ENCODE measurements at places on chromosomes 5 and 9.

- peak; percentile 94 for DNase-seq
Observed at GRCh38 chr5:178476972-178477754, 113.0 kb downstream of the COL23A1 start.

GRCh38 chr9:14497476-14497875, 183.5 kb upstream of the NFIB start:
- no peak for DNase-seq

DNA sequence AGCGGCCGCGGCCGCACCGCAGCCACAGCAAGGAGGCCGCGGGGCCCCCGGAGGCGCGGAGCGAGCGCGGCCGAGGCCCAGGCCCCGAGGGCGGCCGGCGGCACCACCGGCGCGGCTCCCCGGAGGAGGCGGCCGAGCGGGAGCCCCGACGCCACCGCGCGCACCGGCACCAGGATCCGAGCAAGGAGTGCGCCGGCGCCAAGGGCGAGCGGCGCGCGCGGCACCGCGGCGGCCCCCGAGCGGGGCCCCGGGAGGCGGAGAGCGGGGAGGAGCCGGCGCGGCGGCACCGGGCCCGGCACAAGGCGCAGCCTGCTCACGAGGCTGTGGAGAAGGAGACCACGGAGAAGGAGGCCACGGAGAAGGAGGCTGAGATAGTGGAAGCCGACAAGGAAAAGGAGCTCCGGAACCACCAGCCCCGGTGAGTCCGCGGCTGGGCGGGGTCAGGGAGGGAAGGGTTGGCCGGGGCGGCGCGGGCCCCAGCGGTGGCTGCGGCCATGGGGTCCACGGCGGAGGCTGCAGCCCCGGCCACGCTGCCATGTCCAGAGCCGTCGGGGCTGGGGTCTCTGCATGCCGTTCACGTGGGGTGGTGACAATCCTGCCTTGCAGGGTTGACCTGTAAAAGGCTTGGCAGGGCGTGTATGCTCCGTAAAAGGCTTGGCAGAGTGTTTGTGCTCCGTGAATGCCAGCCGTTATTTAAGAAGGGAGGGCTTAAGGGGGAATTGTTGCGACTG, 146.0 kb downstream of the CACNA1B start:
- no peak for DNase-seq

DNA sequence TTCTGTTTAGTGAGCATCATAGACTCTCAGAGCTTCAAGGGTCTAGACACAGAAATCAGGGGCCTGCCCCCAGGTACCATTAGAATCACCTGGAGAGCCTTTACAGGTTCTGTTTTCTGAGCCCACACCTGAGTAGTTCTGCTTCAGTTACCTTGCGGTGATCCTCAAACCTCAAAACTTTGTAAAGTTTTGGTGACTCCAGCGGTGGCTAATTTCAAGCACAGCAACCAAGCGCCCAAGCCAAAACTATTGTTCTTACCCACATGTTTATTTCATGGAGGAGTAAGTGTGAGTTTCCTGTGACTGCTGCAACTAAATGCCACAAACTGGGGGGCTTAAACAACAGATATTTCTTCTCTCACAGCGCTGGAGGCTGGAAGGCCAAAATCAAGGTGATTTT, 108.9 kb downstream of the FOXD1 start:
- DNase-seq = no peak

DNA sequence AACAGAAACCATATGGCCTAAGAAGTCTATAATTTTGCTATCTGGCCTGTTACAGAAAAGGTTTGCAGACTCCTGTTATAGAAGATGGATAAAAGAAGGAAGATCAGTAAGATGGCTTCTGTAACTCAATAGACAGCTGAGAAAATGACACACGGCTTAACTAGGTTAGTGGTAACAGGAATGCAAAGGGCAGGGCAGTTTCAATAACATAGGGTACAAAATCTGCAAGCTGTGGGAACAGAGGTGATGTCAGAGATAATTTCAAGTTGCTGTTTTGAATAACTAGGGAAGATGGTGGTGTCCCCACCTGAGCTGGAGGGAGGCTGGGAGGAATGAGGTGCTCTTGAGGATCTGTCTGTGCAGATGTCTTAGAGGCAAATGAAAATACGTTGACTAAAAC, 106.5 kb downstream of the GLIS3 start:
- no peak for DNase-seq

DNA sequence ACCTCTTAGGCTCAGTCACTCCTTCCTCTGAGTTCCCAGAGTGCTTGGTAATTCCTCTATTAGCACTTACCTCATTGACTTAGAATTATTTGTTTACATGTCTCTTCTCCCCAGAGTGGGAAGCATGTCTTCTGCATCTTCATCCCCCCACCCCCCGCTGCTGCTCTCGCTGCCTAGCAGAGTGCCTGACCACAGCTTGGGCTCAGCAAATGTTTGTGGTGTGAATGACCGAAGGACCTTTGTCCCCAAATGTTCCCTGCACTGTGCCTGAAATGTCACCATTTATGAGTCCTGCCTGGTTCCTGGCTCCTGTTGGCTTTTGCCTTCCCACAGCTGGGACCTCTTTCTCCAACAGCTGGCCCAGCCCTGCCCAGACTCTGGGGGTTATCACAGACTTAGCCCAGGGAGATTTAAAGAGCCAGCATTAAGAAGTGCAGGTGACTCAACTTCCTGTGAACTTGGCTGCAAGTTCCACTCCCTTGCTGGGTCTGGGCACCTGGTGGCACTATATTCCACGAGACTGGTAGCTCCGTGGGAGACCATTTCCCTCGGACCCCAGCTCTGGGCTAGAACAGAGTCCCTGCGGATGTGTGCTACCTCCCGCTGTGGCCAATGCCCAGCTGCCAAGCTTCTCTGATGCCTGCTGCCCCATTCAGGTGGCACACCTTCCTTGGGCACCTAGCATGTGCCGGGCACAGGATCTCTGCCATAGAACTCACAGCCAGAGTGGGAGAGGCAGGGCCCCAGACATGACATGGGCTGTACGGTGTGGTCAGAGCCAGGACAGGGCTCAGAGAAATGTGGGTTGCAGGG, 1.8 kb upstream of the HMCN2 start:
- peak; percentile 45 for DNase-seq

GRCh38 chr9:34559624-34560455, 29.7 kb downstream of the CNTFR start:
- peak; percentile 36 for DNase-seq

GRCh38 chr5:66628561-66628960, 32.4 kb downstream of the MAST4 start:
- DNase-seq = no peak

DNA sequence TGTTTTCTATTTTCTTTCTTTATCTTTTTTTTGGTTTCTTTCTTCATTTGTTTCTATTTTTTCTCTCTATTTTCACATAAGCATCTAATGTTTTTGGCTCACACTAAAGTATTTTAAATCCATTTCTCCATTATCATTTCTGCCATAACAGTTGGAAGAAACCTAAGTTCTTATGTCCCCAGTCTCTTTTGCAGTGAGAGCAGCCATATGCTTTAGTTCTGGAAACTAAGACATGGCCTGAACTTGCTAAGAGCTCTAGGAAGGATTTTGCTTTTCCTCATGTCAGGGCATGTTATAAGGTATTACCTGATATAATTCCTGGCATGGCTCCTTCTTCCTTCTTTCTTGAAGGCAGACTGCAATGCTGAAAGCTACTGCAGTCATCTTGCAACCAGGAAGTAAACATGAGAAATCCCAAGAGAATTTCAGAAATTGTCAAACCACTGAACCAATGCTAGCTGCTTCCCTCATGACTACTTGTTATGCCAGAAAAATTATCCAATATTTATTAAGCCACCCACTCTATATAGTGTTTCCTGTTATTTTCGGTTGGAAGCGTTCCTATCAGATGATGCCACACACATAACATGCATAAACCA, 171.1 kb downstream of the TAF11L14 start:
- peak; percentile 28 for DNase-seq

- DNase-seq = no peak
Observed at GRCh38 chr9:27336126-27336525, 39.2 kb upstream of the EQTN start.

DNA sequence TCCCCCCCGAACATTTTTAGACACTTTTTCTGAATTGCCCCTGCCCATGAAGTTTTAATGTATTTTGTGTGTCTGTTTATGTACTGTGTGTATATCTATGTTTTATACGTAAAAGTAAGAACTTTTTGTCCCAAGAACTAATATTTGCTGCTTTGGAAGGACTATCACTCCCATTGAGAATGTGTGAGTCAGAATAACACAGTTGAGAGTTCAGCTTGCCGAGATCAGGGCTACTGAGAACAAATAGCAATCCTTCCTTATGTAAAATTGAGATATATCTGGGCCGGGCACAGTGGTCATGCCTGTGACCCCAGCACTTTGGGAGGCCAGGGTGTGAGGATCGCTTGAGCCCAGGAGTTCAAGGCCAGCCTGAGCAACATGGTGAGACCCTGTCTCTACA, 11.3 kb downstream of the GTF3C4 start:
- DNase-seq = no peak

DNA sequence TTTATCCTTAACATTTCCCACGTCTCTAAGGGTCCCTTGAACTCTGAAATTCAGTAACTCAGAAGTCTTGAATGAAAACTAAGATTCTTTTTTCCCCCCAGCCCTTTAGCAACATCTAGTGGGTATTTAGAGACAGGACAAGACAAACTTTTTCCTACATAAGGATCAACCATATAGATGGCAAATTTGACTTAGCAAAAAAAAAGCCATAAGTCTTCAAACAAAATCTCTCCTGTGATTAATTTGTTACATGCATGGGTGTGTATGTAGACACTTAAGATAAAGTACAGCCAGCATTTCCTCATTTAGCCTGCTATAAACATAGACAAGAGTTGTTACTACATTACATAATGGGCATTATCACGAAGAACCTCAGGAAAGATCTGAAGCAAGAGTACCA, 29.1 kb upstream of the ANKRD31 start:
- peak; percentile 48 for DNase-seq

GRCh38 chr5:102795526-102795925, 40.4 kb downstream of the PAM start:
- DNase-seq = no peak

DNA sequence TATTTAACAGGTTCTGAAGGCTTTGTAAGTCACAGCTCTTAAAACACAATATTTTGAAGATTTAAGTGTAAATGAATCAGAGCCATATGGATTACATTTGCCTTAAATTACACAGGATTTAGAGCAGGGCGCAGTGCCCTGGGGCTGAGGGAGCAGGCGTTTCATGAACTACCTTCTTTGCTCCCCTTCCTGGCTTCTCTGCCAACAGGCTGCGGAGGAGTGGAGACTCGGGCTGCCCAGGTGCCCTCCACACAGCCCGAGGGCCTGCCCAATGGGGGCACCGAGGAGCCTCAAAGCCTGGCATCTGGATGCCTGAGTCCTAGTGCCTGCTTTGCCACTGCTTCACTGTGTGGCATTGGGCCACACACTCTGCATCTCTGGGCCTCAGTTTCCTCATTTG, 90.6 kb upstream of the HAND1 start:
- no peak for DNase-seq

DNA sequence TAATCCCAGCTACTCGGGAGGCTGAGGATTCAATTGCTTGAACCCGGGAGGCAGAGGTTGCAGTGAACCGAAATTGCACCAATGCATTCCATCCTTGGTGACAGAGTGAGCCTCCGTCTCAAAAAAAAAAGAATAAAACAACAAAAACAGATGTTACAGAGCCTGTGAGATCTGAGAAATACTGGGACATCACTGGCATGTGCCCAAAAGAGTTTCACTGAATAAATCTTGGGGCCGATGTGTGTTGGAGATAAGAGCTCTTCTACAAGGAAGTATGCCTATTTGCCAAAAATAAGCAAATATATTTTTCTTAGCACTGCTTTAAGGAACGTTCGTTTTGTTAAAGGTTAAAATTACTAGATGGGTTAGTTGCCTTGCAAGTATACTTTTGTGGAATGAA, 55.1 kb downstream of the KIAA1958 start:
- no peak for DNase-seq

GRCh38 chr5:171709930-171710329, 75.7 kb upstream of the SMIM23 start:
- DNase-seq = no peak

DNA sequence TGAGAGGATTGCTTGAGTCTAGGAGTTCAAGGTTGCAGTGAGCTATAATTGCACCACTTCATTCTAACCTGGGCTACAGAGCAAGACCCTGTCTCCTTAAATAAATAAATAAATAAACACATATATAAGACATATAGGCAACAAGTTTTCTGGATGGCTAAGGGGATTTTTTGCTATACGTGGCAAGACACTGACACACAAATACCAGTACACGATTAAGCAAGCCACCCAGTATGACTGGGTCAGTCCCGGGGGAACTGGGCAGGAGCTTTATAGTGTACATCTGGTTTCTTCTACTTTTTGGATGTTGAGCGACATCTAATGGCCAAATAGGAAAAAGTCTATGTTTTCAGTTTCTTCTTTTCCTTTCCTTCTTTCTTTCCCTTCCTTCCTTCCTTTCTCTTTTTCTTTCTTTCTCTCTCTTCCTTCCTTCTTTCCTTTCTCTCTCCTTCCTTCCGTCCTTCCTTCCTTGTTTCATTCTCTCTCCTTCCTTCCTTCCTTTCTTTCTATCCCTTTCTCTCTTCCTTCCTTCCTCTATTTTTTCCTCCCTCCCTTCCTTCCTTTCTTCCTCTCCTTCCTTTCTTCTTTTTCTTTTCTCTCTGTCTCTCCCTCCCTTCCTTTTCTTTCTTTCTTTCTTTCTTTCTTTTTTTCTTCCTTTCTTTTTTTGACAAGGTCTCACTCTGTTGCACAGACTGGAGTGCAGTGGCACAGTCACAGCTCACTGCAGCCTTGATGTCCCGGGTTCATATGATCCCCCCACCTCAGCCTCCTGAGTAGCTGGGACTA, 47.0 kb upstream of the PLIN2 start:
- peak; percentile 98 for DNase-seq

DNA sequence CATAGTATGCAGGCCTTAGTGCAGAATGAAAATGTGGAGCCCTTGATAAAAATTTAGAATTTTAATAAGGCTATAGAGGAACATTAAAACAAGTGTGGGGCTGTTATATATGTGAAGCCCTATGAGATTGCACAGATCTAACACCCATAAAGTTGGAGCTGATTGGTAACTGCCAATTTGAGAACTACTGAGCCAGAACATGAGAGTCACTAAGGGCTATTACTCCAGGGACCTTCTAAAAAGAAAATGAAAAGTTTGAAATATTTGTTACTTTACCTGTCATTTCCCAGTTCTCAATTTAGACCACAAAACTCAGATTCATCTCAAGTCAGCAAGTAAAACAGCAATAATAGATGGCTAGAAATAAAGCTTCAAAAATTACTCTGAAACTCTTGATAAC, 898.6 kb downstream of the TLE1 start:
- no peak for DNase-seq

DNA sequence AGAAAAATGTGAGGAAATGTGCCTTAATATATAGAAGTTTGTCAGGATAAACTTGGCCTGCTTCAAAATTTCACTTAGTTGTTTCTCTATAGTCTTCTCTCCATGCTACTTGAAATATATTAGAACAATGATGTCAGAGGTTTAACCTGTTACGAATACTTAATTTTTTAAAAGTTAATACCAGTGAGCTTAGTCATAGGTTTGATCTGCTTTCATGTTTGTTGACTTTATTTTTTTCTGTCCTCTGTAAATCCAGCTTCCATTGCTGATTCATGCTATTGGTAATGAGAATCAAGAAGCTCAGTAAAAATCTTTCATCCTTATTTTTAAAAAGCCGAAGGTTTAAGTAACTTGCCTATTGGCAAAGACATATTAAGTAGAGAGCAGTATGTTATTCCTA, 27.9 kb downstream of the BDP1 start:
- DNase-seq = no peak

Data from NB4 (cell line).